HepG2 (cell line): ENCODE measurements at places on chromosomes 6 and 20. TPM values are rescaled to one million over a fixed set of nuclear protein-coding genes. Genes with fewer than 3 reads are reported as not detected.

DNA sequence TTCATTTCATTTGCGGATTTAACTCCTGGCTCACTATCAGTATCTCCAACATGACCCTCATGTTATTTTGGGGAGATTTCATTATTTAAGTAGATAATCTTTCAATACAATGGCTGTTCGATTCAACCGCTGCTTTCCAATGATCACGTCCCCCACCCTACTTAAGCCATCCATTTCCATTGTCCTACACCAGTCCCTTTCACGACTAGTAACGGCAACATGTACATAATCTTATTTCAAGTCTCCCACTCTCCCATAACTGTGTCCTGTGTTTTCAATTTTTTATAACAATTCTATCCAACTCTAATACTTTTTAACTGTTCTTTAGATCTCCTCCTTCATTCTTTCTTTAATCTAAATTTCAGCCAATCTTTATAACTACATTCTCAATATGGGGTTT lies 890.8 kb upstream of the MAP3K7 start:
- DNase-seq, result no peak

- DNase-seq, result no peak
Observed at GRCh38 chr6:40457261-40457660, 129.9 kb downstream of the LRFN2 start.

DNA sequence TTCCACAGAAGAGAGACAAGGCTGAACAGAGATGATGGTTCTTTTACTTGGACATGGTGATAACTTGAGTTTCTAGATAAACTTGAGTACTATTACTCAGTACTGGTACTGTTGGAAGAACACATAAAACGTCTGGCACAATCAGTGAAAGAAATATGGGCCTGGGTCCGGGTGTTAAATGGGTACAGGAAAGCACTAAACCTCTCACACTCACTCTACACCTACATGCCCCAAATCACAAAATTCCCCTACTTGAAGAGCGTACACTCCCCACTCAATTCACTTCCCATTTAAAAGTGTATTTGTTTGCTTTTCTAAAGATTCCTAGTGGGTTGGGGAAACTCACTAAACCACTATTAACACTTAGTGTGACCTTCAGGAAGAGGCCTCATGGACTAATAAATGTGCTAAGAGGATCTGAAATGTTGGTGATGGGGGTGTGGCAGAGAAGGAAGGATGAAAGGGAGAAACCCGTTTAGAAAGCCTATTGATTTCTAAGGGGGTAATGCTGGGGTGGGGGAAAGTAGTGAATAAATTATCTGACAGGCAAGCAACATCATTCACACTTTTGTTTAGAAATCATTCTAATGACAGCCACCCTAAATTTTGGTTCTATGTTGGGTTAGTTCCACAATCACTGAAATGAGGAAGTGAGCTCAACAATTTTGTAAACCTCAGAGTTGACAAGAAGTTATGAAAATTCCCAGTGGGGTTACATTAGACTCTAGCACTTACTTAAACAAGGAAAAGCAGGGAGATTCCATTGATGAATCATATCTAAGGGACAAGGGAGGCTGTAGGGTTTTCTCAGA lies 222.6 kb upstream of the MARCKS start:
- no peak for DNase-seq

GRCh38 chr6:106244931-106245330 lies 80.6 kb downstream of the ATG5 start:
- no peak for DNase-seq

- DNase-seq, result no peak
Observed at GRCh38 chr6:113763876-113764275, 93.3 kb upstream of the MARCKS start.

GRCh38 chr20:45323731-45324130 lies 15.6 kb upstream of the MATN4 start:
- DNase-seq, result no peak

DNA sequence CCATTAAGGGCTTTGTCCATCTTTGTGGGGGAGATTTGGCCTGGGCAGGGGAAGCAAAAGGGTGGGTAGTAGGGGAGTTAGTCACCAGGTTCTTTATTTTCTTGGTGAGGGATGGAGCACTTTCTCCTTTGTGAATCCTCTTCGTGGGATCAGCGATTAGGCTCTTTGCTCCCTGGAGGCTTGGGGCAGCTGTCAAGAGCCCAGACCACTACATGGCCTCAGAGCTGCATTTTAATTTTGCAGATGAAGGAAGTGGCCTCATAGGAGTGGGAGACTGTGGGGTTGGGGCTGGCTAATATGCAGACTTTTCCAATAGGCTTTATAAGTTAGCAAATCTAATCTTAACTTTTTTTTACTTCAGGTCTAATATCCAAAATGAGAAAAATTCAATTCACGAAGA lies 168.1 kb upstream of the DEFB112 start:
- DNase-seq, result no peak

- DNase-seq, result peak; percentile 31
Observed at GRCh38 chr6:113644861-113645575, 212.1 kb upstream of the MARCKS start.

- peak; percentile 20 for DNase-seq
Observed at GRCh38 chr6:79250107-79250514, 15.6 kb upstream of the HMGN3 start.

The EYS gene
- 0.07 TPM in 1 of 2 replicates, not detected in the other for total RNA-seq
